ENCODE measurements at places on chromosomes 7 and 10.

DNA sequence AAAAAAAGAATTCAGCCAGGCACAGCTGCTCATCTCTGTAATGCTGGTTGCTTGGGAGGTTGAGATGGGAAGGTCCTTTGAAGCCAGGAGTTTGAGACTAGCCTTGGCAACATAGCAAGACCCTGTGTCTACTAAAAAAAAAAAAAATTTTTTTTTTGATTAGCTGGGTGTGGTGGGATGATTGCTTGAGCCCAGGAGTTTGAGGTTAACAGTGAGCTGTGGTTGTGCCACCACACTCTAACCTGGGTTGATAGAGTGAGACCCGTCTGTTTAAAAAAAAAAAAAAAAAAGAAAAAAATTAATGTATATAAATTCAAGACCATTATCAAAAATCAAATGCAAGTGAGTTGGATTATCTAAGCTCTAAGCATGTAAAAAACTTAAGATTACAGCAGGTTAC lies 5.7 kb downstream of the WAC start:
- no peak for DNase-seq

GRCh38 chr10:73950155-73950948 lies 39.4 kb downstream of the PLAU start:
- peak; percentile 30 for DNase-seq

GRCh38 chr10:103111918-103112877 lies 80.9 kb downstream of the NT5C2 start:
- DNase-seq: no peak

- DNase-seq: no peak
Observed at GRCh38 chr10:87177-88080, 38.3 kb upstream of the TUBB8 start.

GRCh38 chr10:20993389-20993788 lies 96.3 kb upstream of the NEBL start:
- DNase-seq: peak; percentile 89

DNA sequence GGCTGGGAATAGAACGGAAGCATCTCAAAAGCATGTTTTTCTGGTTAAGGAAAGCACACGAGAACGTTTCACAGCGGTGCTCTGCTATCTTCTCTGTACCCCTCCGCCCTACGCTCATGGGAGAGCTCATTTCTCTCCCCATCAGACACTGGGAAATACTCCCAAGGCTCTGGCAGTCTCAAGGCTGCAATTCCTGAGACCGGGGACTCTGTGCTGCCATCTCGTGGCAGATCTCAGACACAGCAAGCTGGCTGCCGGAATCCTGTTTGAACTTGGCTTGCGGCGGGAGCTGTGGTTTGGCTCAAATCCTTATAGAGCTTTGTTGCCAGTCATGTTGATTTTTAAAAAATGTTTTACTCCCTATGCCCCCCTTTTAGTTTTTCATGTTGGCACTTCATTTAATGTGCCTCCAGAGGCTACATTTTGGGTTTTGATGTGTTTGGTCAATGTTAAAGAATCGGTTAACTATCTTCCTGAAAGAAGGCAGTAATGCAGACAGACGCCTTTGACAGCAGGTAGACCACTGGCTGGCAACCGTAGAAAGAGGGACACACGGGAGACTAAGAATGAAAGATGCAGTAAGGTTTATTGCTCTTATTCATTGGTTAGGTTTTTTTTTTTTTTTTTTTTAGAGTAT lies 27.6 kb downstream of the BMPER start:
- peak; percentile 57 for DNase-seq

GRCh38 chr7:40903872-40904271 lies 769.1 kb downstream of the SUGCT start:
- no peak for DNase-seq

- no peak for DNase-seq
Observed at GRCh38 chr10:114992189-114992775, 54.3 kb downstream of the TRUB1 start.

DNA sequence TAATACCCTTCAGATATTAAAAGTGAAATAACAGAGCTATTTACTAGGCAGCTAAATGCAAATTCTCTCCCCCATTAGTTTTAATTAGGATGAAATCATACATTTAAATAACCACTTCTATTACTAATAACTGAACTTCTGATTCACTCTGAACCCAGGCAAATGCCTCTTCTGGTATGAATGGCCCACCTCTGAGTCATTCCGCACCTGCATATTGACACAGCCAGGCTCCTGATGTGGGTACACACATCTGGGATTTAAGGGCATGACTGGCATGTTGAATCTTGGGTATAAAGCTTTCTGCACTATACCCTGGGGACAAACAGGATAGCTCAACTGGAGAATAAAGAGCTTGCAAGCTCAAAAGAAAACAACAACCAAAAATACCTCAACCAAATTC lies 140.9 kb downstream of the AUTS2 start:
- DNase-seq: peak; percentile 88

- no peak for DNase-seq
Observed at GRCh38 chr7:25844102-25844870, 307.7 kb upstream of the NFE2L3 start.

DNA sequence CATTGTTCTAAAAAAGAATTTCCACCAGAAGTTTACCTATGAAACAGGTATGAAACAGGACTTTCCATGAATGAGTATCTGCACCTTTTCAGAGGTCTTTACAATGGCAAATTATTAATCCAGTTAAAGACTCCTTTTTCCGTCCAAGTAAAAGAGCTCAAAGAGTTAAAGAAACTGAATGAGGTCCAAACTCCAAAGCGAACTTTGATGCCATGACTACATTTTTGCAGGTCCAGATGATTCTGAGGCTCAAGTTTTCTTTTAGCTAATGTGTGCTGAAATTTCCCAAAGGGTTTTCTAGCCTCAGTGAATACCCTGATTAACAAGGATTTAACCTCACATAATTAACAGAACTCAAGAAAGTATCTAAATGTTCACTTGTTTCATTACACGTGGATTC lies 9.8 kb downstream of the CUBN start:
- DNase-seq: no peak

DNA sequence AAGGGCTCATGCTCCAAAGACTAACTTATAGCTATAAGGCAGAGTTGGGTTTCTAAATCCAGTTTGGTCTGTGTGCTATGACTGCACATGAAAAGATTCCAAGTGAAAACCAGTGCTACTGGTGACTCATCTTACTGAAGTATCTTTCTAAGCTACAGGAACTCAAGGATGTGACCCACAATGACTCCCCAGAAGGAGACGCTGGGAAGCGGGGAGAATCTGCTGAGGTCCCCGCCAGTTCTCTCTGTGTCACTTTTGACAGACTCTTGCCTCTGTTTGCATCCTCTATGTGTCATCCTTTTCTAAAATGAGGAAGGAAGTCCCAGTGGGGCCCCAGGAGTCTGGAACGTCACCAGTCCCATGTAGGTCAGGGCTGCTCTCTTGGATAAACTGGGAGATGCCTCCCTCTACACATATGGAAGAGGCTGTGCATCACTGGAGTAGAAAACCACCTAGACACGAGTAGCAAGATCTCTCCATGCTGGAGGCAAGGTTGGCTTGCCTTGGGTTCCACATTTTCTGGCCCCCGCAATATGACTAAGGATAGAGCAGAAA lies 28.8 kb upstream of the GPR26 start:
- no peak for DNase-seq

DNA sequence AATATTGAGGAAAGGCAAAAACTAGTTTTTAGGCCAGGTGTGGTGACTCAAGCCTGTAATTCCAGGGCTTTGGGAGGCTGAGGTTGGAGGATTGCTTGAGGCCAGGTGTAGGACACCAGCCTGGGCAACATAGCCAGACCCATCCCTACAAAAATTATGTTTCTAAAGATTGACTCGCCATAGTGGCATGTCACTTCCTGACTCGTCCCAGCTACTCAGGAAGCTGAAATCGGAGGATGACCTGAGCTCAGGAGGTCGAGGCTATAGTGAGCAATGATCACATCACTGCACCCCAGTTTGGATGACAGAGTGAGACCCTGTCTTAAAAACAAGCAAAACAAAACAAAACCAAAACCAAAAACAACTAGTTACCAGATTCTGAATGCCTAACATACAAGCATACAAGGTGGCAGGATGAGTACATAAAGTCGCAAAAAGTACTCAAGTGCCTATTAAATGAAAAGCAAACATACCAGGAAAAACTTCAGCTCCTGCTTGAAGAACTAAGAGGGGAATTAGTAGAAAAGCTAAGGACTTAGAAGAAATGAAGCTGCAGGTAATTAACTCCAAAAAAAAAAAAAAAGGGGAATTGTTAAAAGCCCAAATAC lies 14.1 kb downstream of the ZNF398 start:
- DNase-seq: no peak

DNA sequence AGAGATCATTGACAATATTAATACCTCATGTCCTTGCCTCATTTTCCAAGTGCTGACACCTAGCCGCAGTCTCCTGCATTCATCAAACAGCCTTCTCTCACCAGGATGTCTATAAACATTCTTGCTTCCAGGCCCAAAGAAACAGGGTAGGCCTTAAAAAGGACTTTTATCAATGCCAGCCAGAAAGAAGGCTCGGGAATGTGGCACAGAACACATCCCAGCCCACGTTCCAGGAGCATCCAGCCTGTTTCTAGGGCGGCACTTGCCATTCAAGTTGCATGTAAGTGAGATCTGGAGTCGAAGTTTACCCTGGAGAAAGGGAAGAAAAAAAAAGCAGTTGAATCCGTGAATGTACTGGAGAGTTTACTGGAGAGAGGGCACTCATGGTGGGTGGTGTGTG lies 1083.1 kb downstream of the KCNMA1 start:
- no peak for DNase-seq

- DNase-seq: no peak
Observed at GRCh38 chr10:50674469-50675254, 50.9 kb upstream of the SGMS1 start.

DNA sequence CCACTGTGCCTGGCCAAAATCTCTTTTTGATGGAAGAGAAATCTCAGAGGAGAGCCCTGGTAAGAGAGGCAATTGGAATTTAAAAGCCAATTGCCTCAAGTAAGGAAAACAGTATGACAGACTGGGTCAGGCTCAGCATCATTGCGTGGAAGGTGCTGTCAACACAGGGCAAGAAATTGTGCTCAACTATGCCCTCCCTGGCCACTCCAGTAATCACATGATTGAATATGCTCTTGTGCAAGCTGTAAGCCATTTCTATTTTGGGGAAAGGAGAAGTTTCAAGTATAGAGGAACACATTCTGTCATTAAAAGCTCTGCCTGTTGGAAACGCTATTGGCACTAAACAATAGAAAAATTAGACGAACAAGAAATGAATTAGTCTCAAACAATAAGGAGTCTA lies 1127.7 kb downstream of the REEP3 start:
- peak; percentile 0 for DNase-seq

DNA sequence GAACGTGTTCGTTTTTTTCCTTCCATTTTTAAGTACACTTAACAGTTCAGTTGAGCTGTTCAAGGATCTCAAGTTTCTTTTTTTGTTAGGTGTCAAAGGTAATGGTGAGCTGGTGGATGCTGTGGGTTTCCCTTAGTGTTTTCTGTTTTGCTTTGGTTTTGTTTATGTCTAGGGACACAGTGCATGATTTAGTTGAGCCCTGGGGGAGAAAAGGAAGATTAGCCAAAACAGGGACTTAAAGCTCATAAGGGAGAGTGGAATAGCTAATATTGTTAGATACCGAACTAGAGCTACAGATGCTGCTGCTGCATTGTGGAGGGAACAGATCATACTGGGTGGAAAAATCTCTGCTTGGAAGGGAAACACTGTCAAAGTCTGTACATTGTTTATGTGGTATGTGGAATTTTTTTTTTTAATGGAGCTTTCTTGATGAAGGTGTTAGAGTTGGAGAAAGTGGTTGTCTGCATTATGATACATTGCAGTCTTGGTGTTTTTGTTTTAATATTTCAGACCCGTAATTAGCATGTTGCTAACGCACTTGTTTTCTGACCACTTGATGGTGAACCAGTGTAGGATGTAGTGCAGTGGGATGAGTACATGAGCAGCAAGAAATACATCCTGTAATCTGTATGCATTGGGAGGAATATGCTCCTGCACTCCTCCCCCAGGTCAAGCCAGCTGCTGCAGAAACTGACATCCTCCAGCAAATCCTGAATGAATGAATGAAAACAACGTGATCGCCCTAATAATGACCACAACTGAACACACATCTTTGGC lies 2.1 kb downstream of the GLCCI1 start:
- DNase-seq: peak; percentile 83

DNA sequence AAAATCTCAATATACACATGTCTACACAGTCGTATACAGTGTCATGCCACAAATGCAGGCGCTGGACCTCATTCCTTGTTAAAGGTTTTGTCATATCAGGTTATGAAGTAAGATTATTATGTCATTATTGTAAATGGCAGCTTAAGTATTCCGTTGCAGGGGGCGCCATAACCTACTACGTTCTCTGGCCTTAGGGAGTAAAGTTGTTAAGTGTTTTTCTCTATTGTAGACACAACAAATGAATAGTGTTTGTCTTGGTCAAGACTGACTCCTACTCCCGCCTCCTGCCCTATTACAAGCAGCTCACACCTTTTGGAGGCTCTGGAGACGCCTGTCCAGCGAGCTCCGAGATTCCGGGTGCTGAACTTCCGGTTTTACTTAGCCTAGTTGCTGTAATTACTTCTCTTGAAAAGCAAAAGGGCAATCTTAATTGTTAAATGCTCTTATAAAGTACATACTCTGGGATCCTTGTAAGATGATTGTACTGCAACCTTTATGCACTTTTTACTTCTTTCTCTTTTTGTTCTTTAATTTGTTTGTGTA lies 994 bp downstream of the GATAD1 start:
- peak; percentile 82 for DNase-seq

GRCh38 chr10:42963312-42963711 lies 113.6 kb upstream of the RET start:
- DNase-seq: no peak
